ENCODE measurements at places on chromosomes 11 and 22.
A peak's percentile ranks its signal among the peaks of the same experiment; 100 is the strongest.

DNA sequence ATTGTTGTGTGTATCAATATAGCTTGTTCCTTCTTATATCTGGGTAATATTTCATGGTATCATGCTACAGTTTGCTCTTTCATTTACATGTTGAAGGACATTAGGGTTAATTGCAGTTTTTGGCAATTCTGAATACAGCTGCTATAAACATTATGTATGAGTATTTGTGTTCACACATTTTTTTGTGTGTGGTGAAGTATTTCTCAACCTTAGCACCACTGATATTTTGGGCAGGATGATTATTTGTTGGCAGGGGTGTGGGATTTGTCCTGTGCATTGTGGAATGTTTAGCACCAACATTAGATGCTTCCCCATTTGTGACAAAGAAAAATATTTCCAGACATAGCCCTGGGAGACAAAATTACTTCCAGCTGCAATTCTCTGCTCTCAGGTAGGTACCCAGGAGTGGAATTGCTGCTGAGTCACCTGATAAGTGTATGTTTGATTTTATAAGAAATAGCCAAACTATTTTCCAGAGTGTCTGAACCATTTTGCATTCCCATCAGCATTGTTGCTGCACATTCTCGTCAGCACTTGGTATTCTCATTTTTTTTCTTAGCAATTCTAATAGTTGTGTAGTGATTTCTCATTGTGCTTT, 128.2 kb downstream of the SNX19 start:
- DNase-seq = no peak

DNA sequence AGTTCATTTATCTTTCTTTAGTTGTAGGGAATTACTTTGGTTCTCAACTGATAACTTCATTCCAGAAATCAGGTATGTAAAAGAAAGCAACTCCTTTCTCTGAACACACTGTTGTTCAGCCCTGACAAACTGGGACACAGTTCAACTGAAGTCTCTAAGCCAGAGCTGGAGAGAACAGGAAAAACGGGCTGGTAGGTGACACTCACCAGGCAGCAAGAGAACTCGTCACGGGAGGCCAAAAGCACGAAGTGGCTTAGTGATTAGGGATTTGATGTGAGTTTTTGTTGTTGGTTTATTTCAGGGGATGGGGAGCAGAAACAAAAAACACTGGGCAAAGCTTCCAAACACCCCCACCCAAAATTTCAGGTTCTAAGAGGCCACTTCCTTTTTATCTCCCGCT, 54.1 kb downstream of the MYH9 start:
- DNase-seq = no peak

GRCh38 chr11:46050003-46050461, 71.2 kb downstream of the PHF21A start:
- DNase-seq = no peak

DNA sequence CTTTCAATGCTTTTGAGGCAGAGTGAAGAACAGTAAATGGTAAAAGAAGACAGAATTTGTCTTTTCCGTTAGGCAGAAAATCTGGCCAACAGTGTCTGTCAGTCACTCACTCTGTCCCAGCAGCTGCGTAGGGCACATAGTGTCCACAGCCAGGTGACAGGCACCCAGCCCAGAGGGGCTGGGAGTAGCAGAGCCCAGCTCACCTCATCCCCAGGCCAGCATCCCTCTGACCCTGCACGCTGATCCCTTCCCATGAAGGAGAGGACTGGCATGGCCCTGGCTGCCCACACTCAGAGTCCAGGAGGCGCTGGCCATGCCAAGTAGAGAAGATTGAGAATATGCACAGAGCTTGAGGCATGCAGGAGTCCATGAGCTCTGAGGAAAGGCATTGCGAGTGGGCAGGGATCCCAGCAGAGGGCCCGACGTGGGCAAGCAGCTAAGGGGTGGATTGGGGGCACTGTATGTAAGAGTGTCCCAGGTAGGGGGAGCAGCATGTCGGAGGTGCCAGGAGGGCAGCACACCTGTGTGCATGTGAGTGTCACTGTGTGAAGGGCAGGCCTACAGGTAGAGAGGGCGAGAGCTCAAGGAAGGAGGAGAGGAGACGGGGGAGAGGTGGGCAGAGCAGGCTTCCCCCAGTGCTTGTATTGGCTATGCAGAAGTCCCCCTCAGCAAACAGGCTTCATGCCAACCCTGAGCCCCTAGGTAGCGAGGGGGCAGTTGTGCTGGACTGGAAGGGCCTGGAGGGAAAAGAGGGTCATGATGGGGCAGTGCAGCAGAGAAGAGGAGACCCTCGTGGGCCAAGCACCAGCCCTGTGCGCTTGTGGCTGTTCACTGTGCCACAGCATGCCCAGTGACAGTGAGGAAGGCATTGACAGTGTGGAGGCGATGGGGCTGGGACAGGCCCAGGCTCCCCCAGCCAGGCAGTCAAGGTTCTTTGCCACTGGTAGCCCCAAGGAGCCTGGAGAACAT, 133.8 kb downstream of the OSBP2 start:
- no peak for DNase-seq

GRCh38 chr22:25508761-25509321, 55.6 kb upstream of the GRK3 start:
- DNase-seq = no peak

DNA sequence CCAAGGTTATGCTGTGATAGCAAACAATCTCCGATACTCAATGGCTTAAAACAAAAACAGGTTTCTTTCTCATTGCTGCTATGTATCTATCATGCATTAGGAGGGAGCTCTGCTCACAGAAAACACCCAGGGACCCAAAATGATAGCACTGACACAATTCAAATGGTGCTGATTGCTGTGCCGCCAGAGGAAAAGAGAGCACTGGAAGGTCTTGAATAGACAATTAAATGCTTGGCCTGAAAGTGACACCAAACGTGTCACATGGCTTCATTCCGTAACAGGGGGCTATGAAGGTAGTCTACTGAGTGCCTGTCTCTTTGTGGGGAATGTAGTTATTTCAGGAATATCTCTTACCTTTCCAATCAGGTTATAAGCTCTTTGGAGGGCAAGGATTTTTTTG, 94.2 kb downstream of the FAR1 start:
- no peak for DNase-seq

- no peak for DNase-seq
Observed at GRCh38 chr11:119872611-119873310, 143.8 kb upstream of the NECTIN1 start.

- no peak for DNase-seq
Observed at GRCh38 chr11:75022296-75022695, 33.6 kb downstream of the NEU3 start.

DNA sequence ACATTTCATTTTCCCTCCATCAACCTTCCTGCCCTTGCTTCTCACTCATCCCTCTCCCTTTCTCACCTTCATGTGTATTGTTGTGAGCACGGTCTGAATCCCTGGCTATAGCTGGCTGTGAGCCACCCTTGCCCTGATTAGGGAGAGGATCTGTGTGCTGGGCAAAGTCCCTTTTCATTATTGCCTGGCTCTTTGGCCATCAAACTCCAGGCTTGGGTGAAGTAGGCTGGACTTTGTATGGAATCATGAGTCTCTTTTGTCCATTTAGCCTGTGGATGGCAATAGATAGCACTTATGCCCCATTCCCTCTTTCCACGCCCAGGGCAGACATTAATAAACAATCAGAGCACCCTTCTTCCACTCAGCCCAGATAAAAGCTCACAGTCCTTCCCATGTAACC, 6.7 kb downstream of the MYO18B start:
- DNase-seq = no peak

GRCh38 chr22:37745548-37746365, 48.9 kb downstream of the TRIOBP start:
- DNase-seq = peak; percentile 64

GRCh38 chr11:15635521-15635920, 520.8 kb downstream of the INSC start:
- DNase-seq = no peak

- no peak for DNase-seq
Observed at GRCh38 chr11:76167590-76167989, 38.7 kb downstream of the WNT11 start.

- DNase-seq = no peak
Observed at GRCh38 chr22:45101515-45102227, 62.1 kb upstream of the NUP50 start.

Measured in SW 1271 (cell line).